T-helper 9 cell (primary cell): ENCODE measurements at places on chromosomes 11 and 22.

- no peak for DNase-seq
Observed at GRCh38 chr11:74069146-74070046, 60.5 kb upstream of the UCP3 start.

- no peak for DNase-seq
Observed at GRCh38 chr11:133137270-133137669, 395.0 kb downstream of the OPCML start.

DNA sequence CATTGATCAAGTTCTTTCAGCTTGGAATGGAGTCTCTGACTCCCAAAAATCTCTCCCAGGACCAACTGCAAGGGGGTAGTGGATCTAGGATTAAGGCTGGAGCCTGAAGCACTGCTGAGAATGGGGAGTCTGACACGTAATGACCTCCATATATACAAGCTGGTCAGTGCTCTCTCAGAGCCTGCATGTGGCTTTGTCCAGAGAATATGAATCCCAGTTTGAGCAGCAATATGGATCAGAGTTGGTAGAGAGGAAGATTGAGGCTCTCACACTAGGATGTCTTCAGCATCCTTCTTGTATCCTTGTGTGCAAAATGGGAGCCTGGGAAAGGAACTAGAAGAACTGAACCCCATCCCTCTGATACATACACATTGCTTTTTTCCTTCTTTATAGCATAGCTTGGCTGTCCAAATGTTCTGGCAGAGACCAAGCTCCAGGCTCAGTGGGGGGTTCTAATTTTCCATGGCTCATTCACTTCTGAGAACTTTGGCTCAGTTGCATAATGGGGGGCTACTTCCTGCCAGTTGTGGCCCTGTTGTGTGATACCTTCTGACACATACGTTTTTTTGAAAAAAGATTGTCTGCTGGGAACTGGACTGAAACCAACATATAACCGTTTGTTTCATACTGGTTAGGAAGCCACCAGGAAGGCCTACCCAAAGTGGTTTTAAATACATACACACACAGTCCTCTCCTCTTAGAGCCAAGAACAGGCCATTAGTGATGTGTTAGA lies 138.2 kb downstream of the ETS1 start:
- DNase-seq: no peak

- DNase-seq: no peak
Observed at GRCh38 chr22:17969701-17970113, 54.7 kb downstream of the MICAL3 start.

GRCh38 chr22:19448076-19448607 lies 631 bp upstream of the C22orf39 start:
- DNase-seq: peak; percentile 5

DNA sequence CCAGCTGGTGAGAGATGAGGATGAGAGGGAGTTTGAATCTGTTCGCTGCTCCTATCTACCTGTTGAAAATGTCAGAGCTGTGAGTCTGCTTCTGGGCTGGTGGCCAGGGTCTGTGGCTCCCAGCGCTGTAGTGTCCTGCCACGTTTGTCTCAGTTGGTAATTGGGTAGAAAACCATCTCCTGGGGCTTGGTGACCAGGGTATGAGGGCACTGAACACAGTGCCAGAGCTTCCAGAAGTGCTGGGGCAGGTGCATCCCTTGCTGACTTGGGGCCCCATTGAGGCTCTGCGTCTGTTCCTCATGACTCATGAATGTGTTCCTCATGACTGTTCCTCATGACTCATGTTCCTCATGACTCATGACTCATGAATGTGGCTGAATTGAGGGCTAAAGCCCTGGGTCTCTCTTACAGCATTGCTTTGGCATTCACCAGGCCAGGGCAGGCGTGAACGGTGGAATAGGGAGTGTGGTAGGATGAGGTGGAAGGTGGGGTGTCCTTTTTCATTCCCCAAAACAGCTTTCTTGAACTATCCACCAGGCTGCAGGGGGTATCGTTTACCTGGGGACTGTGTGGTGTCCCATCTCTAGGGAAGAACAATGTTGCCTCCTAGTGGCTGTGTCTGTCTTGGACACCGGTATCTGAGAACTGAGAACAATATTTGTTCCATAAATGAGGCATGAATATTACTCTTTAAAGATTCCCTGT lies 139.5 kb downstream of the COMMD9 start:
- no peak for DNase-seq

- DNase-seq: no peak
Observed at GRCh38 chr11:32960553-32961164, 55.0 kb upstream of the DEPDC7 start.

GRCh38 chr11:12542186-12542935 lies 131.9 kb upstream of the TEAD1 start:
- no peak for DNase-seq

- no peak for DNase-seq
Observed at GRCh38 chr11:30346068-30346688, 23.3 kb downstream of the ARL14EP start.
